ENCODE measurements at places on chromosomes 3 and 15.
A peak's percentile ranks its signal among the peaks of the same experiment; 100 is the strongest.

DNA sequence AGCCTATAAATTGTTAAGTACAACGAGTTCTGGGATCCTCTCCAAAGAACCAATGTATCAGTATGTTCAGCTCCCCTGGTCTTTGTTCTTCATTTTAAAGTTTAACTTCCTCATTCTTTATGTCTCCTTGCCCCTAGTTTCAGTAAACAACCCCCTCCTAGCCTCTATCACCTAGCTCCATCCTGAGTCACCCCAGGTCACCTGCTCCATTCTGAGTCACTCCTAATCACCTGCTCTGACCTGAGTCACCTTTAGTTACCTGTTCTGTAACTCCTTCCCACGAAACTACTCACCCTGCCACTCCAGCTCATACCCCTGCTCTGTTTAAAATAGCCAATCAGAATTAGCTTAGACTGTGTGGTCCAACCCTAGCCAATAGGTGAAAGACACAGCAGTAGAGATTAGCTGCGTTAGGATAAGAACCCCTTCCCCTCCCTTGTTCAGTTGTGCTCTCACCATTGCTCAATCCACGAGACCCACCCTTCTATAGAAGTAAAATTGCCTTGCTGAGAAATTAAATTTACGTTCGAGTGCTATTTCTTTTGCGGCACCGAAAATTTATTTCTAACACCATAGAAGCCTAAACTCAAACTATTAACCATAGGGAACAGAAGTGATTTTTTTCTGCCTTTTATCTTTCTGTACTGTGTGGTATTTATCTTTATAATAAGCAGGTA, 245.0 kb upstream of the ADAMTS9 start:
- H3K36me3 ChIP-seq, result no peaks in the 10 kb centered on the region
- H3K27me3 ChIP-seq, result no peaks in the 10 kb centered on the region
- H3K4me3 ChIP-seq, result no peak overlapping the region
- DNase-seq, result no peak
- H3K4me1 ChIP-seq, result no peaks in the 10 kb centered on the region

- no peak for DNase-seq
- H3K4me1 ChIP-seq, result no peaks in the 10 kb centered on the region
- H3K36me3 ChIP-seq, result no peaks in the 10 kb centered on the region
- H3K4me3 ChIP-seq, result no peak overlapping the region
- H3K27ac ChIP-seq, result no peak overlapping the region
Measured at GRCh38 chr15:39618063-39618823, 37.4 kb downstream of the THBS1 start.

- H3K27me3 ChIP-seq, result no peaks in the 10 kb centered on the region
- H3K36me3 ChIP-seq, result no peaks in the 10 kb centered on the region
- no peak overlapping the region for H3K4me3 ChIP-seq
Measured at GRCh38 chr3:126371096-126371705, 14.0 kb upstream of the KLF15 start.

DNA sequence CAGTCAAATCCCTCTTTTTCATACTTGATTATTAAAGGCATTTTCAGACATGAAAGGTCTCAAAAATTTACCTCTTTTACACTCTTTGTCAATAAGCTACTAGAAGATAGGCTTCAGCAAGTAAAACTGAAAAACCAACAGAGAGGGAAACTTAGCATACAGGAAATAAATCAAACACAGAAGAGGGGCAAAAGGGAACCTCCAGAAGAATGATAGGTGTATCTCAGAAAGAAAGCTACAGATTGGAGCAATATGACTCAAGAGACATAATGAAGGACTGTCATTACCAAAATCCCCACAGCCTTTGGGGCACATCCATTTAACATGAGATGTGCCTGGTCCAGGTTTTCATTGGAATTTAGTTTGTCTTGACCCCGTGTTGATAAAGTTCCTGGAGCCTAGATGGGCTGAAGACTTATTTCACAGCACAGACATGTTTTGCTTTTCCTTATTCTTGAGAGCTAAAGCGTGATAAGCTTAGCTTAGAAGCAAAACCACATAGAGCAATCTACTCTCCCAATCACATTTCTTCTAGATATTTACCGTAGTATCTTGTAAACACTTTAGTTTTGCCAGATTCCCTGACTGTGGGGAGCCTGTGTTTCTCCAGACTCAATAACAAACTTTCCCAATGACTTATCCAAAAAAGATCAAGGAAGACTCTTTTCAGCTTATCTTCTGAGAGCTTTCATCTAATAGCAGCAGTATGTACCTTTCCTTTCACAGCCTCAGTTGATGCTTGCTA, 11.7 kb downstream of the LRRFIP2 start:
- no peak overlapping the region for H3K4me3 ChIP-seq
- H3K27me3 ChIP-seq, result no peaks in the 10 kb centered on the region
- no peaks in the 10 kb centered on the region for H3K4me1 ChIP-seq
- H3K27ac ChIP-seq, result no peak overlapping the region
- no peak for DNase-seq
- peaks cover 9% of the 10 kb centered on the region for H3K36me3 ChIP-seq

- no peak overlapping the region for H3K4me3 ChIP-seq
- no peaks in the 10 kb centered on the region for H3K27me3 ChIP-seq
- no peak overlapping the region for H3K27ac ChIP-seq
- no peaks in the 10 kb centered on the region for H3K4me1 ChIP-seq
- DNase-seq, result no peak
Measured at GRCh38 chr3:131053043-131053859, 26.6 kb downstream of the NEK11 start.

DNA sequence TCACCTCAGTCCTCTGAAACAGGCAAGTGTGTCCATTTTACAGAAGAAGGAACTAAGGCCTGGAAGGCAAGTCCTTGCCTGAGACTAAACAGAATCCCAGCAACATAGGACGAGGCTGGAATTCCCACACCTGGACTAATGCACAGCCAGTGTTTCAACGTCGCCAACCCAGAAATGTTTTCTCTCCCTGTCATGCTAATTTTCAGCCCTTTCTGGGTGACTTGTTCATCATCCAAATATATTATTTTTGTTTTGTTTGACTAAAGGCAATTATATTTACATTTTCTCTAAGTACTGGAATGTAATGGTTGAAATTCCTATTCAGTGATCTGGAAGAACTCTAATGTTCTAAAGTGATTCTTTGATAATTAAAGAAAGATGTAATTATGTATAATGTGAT, 51.8 kb downstream of the BTD start:
- H3K27me3 ChIP-seq, result no peaks in the 10 kb centered on the region
- no peaks in the 10 kb centered on the region for H3K4me1 ChIP-seq
- H3K4me3 ChIP-seq, result no peak overlapping the region
- no peak for DNase-seq
- H3K36me3 ChIP-seq, result no peaks in the 10 kb centered on the region

- H3K4me3 ChIP-seq, result no peak overlapping the region
- H3K36me3 ChIP-seq, result no peaks in the 10 kb centered on the region
- H3K27me3 ChIP-seq, result peaks cover 18% of the 10 kb centered on the region
- H3K27ac ChIP-seq, result no peak overlapping the region
- DNase-seq, result no peak
Measured at GRCh38 chr3:63656786-63657185, 4.3 kb downstream of the SNTN start.

DNA sequence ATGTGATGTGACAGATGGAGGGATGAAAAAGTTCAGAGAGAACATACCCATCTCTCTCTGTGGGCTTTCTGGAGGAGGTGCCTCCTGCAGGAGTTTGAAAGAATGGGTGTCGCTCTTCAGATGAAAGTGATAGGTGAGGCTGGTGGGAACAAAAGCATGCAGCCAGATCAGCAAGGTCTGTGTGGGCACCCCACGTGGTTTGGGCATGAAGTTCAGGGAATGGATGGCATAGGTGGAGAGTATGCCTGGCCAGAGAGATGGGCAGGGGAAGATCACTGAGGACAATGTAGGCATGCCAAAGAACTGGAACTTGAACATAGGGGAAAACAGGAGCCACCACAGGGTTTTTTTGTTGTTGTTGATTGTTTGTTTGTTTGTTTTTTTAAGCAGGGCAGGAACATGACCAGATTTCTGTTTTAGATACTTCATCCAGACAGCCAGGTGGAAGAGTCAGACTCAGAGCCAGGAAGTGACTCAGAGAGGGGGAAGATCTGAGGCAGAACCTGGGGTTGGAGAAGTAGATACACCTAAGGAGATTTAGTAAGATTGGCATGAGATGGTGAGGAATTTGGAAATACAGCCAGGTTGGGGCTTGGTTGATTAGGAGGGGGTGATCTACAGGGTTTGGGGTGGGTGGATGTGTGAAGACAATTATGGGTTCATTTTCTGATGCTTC, 64.8 kb upstream of the CLSTN2 start:
- H3K4me1 ChIP-seq, result no peaks in the 10 kb centered on the region
- no peak overlapping the region for H3K27ac ChIP-seq
- DNase-seq, result no peak
- H3K36me3 ChIP-seq, result no peaks in the 10 kb centered on the region
- no peaks in the 10 kb centered on the region for H3K27me3 ChIP-seq
- H3K4me3 ChIP-seq, result no peak overlapping the region

- H3K27ac ChIP-seq, result no peak overlapping the region
- DNase-seq, result no peak
- H3K27me3 ChIP-seq, result no peaks in the 10 kb centered on the region
- peaks cover 7% of the 10 kb centered on the region for H3K4me1 ChIP-seq
Measured at GRCh38 chr3:148078658-148079057, 619.0 kb upstream of the AGTR1 start.

GRCh38 chr15:33083232-33084081, 111.1 kb downstream of the FMN1 start:
- no peaks in the 10 kb centered on the region for H3K27me3 ChIP-seq
- H3K4me3 ChIP-seq, result no peak overlapping the region
- no peaks in the 10 kb centered on the region for H3K4me1 ChIP-seq
- H3K36me3 ChIP-seq, result no peaks in the 10 kb centered on the region
- peak; percentile 57 for DNase-seq
- H3K27ac ChIP-seq, result peak overlapping the region; percentile 67

Measured in endodermal cell (in vitro differentiated cells).